ENCODE measurements at places on chromosomes 5 and 9. TPM values are rescaled to one million over a fixed set of nuclear protein-coding genes. Genes with fewer than 3 reads are reported as not detected.

Gene RASGEF1C
- total RNA-seq, result not detected

Gene FBP2
- not detected for total RNA-seq

Gene INVS
- 19.5 TPM for total RNA-seq

Gene TICAM2
- 2.1 TPM for total RNA-seq

Gene SH3RF2
- total RNA-seq, result 2.5 TPM

Gene SLC6A19
- not detected for total RNA-seq

Gene FOXD4L3
- total RNA-seq, result not detected

Gene MAMDC2
- total RNA-seq, result 26.4 TPM

Gene FOXD4L6
- total RNA-seq, result 0.07 TPM

Gene FNIP1
- 28.2 TPM for total RNA-seq

Gene PLAC8L1
- not detected for total RNA-seq

Gene PCDHGB5
- total RNA-seq, result 8.7 TPM

Gene ANKRD33B
- 7.6 TPM for total RNA-seq

Measured in pulmonary artery endothelial cell (primary cell).